ENCODE measurements at places on chromosomes 6 and 20.

GRCh38 chr6:144349690-144350527, 64.8 kb downstream of the UTRN start:
- no peak for DNase-seq

DNA sequence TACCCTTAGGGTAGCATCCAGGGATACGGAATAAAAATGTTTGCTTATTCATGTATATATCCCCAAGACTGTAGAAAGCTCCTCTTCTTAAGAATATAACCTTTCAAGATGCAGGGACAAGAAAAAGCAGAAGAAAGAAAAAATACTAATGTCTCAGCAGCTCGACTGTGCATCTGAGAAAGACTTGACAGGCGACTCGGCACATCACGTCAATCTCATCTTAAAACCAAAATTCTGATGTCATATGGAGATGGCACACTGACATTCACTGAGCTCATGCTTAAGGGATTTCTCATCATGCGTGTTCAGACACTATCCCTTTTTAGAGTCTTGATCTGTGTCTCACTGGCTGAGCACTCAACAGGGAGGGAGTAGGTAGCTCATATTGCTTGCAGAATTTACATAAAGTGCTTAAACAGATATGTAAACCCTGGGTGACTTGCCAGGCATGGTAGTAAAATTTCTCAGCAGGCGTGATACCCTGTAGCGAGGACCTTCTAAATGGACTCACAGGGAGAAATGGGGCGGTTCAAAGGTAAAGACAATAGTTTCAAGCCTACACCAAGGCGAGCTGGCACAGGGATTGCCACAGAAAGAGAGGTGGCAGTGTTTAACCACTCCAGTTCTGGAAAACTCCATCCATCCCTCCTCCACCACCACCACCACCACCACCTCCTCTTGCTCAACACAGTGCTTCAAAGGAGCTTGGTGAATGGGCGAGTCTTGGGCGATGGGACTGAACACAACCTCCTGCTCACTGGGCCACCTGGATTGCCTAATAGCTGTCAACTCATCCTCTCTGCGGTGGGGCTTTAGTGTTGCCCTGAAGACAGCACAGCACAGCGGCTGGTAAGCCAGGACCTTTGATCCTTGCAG, 330.5 kb downstream of the TFAP2A start:
- DNase-seq = no peak

GRCh38 chr6:157944983-157945931, 36.4 kb upstream of the SYNJ2 start:
- peak; percentile 59 for DNase-seq

GRCh38 chr20:37291724-37292126, 2.3 kb downstream of the MANBAL start:
- no peak for DNase-seq

GRCh38 chr6:151289399-151290007, 49.7 kb downstream of the AKAP12 start:
- DNase-seq = no peak

DNA sequence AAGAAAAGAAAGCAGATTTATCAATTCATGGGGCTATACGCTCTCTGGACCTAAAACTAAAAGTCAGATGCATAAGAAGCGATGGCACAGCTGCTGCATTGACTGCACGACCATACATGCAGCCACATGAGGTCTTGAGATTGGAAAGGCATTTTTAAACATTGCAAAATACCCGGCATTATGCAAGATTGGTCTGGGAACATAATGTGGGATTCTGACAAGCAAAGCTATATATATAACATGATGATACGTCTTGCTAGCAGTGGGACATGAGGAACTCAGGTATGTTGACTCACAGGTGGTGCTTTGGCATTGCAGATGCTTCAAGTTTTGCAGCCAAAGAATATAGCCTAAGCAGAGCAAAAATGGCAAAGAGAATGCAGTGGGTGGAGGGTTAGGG, 55.1 kb downstream of the SAMD3 start:
- DNase-seq = no peak

GRCh38 chr20:10634683-10635411, 39.0 kb downstream of the JAG1 start:
- no peak for DNase-seq

GRCh38 chr6:159908535-159908934, 17.7 kb downstream of the MAS1 start:
- no peak for DNase-seq

DNA sequence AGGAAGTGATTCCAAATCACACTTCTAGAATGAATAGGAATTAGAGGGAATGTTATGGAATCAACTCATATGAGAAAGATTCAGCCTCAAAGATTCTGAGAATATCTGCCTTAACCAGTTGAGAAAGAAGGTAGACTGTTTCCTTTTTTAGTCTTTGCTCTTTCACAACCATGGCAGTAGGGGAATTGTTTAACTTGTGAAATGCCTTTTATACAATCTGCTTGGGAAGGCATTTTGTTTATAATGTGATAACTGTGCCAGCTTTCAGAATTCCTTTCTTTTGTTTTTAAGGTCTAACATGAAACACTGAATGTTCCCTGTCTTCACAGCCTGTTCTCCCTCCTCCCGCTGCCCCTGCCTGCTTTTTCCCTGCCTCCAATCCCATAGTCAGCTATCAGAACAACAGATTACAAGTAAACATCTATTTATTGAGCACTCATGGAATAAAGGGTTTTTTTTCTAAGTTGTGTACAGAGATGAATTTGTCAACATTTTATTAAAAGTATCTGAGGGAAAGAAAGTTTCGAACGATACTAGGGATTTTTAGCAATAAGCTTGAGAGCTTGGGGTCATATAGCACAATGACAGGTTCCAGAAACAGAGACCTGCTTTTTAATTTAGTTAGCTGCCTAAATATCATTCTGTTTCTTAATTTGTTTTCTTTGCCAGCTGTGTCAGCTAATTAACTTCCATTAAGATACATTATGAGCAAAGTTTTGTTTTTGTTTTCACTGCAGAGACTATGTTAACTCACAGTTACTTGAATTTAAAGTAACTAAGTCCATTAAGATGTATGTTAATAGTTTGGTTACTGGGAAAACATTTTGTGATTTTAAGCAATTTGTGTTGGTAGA, 28.3 kb upstream of the FBXO30 start:
- no peak for DNase-seq

- DNase-seq = no peak
These were observed 656.7 kb upstream of the ID4 start for GRCh38 chr6:19180348-19181072.

GRCh38 chr6:69958978-69959377, 92.6 kb downstream of the COL19A1 start:
- DNase-seq = no peak

DNA sequence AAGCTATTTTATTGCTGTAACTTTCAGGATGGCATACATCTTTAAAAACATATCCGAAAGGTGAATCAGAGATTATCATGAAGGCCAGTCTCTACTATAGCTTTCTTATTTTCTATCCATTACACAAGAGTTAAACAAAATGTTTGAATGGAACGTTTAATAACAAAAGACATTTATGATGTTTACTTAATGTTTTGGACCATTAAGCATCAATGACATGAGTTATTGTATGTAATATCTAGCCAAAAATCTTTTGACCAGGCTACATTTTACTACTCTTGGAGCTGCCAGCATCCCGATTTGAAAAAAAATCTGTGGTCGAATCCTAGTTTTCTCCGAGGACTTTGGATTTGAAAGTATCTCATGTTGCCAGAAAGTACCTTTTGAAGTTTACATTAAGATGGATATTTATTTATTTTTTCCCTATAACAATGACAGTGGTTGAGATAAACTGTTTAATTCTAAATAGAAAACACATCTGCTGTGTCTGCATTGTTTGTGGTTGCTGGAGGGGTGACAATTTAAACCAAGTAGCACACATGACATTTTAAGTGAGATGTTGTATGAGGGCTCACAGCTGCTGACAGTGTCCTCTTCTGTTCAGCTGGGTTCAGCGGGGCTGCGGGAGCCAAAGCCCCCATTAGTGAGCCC, 293.7 kb upstream of the TCF21 start:
- DNase-seq = no peak

- DNase-seq = no peak
These were observed 170.6 kb upstream of the EYA4 start for GRCh38 chr6:133070410-133071043.

- no peak for DNase-seq
These were observed 39.5 kb downstream of the ACSS2 start for GRCh38 chr20:34915749-34916455.
